Stimulated activated CD4-positive, alpha-beta T cell treated with anti-CD3 and anti-CD28 coated beads, Interleukin-1b, Interleukin-23, amount 100 ng/mL, for 1 hour (primary cell): ENCODE measurements at places on chromosomes 6 and 20.

- no peak for DNase-seq
These were observed 6.6 kb upstream of the SLC16A10 start for GRCh38 chr6:111080698-111081097.

GRCh38 chr6:44659726-44660125, 272.2 kb downstream of the CDC5L start:
- DNase-seq: no peak

DNA sequence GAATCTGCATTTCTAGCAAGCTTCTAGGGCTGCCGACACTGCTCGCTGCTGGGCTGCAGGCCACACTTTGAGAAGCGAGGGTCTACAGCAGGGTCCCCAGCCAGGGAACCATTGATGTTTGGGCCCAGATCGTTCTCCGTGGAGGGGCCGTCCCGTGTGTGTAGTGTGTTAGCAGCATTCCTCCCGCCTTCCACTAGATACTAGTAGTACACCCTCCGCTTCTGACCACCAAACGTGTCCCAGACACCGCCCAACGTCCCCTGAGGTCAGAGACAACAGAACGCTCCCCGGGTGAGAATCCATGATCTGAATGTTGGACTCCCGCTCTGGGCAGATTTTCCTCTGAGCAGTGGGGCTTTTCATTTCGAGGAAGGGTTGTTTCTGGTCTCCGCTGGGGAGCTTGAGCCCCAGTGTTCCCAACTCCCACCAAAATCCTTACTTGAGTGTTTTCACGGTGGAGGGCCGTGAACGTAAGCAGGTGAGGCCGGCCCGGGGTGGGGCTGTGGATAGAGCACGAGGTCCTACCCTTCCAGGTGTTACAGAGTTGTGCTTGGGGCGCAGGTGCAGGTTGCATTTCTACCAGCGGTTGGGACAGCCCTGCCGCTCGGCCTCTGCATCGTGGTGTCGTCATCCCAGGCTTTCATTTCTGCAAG, 124.6 kb downstream of the SYCP2 start:
- DNase-seq: no peak

DNA sequence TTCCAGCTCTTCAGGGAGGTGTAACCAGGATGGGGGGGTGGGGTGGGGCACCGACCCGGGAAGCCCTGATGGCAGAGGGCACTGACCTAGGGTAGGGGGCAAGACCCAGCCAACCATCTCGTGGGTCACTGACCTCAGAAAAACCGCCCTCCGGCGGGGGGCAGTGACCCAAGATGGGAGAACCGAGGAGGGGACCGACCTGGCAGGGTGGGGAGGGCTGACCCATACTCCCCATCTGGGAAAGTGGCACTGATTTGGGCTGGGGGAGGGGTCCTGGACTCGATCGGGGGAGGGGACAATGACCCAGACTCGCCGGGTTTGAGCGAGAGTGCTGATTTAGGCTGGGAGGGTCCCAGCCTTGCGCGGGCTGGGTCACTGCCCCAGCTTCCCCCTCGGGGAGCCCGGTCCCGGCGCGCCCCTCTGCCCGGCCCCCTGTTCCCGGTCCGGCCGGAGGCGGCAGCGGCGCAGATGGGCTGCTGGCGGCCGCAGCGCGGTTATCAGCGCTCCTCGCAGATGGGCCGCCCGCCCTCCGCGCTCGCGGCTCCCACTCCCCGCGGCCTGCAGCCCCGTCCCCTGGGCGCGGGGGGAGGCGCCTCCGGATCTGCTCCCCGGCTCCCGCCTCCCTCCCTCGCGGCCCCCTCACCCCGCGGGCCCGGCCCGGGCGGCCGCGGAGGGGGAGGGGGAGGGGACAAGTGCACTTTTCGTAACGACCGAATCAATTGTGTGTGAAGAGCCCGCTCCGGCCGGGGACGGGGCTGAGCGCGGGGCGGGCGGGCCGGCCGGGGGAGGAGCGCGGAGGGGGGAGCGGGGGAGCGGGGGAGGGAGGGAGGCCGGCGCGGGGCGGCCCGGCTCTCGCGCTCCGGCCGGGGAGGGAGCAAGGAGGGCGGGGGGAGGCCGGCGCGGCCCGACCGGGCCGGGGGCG, 2.2 kb downstream of the NOL4L start:
- DNase-seq: no peak

DNA sequence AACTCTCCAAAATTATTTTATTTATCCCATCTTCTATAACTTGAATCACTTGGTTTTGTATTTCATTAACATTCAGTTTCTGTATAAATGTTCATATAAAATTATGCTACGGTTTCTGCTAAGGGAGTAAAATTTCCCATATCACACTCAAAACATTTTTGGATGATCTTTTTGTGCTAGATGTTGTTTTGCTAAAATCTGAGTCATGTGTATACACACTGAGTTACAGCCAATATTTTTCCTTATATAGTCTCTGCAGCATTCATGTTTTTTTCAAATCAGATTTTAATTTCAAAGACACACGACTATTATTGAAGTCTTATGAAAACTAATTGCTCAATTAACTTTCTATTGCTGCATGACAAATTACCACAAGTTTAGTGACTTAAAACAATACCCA, 54.3 kb upstream of the SLC2A12 start:
- DNase-seq: no peak

DNA sequence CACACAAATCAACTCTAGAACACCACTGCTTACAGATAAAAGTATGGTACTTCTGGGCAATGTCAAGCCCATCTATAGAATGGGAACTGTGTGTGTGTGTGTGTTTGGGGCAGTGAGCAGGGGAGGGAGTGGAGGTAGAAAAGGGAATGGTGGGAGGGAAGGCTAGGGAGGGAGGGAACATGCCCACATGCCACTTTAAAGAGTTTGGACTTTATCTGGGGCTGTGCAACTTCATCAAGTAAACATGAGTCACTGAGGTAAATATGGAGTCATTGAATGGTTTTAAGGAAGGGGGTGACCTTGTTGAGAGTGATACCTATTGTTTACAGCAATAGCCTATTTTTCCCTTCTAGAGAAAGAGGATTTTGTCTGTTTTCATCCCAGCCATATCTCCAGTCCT, 22.5 kb upstream of the RNGTT start:
- DNase-seq: no peak

DNA sequence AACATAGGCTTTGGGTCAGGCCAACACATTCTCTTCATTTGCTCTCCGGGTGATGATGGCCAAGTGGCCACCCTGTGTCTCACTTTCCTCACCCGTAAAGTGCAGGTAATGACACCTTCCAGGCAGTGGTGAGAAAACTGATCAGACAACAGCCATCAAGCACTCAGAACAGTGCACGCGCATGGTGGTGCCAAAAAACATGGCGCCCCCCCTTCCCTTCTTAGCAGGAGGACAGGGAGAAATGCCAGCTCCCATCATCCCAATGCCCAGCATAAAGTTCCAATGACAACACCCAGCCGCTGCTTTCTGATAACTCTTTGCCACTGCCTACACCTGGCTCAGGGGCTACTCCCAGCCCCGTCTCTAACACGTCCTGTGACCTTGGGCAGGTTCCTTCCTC, 8.4 kb downstream of the BPIFB1 start:
- no peak for DNase-seq

- no peak for DNase-seq
These were observed 49.6 kb downstream of the CD24 start for GRCh38 chr6:106924694-106925523.

- DNase-seq: no peak
These were observed 399.6 kb downstream of the PTPRT start for GRCh38 chr20:42790111-42790510.

GRCh38 chr20:46350201-46350985, 42.1 kb upstream of the CDH22 start:
- no peak for DNase-seq

GRCh38 chr20:37295001-37295400, 5.5 kb downstream of the MANBAL start:
- no peak for DNase-seq

DNA sequence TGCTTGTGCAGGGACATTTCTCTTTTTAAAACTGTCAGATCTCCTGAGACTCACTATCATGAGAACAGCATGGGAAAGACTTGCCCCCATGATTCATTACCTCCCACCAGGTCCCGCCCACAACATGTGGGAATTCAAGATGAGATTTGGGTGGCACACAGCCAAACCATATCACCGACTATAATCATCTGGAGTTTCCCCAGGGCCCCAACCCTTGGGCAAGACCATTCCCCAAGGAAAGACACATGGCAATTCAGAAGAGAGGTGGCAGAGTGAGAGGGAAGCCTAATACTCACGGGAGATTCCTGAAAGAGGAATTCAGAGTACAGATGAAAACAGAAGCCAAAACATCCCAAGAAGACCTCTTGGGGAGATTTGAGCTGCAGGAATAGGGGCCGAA, 291.0 kb upstream of the PLCB4 start:
- no peak for DNase-seq
